ENCODE measurements at places on chromosomes 16 and 17. TPM values are rescaled to one million over a fixed set of nuclear protein-coding genes. Genes with fewer than 3 reads are reported as not detected.

PTGES3L gene
- total RNA-seq, result not detected

KRTAP3-2 gene
- total RNA-seq, result not detected

TMEM238L gene
- total RNA-seq, result not detected

TMEM100 gene
- total RNA-seq, result not detected

IGFALS gene
- 0.55 TPM for total RNA-seq

- DNase-seq, result no peak
- H3K4me3 ChIP-seq, result no peak overlapping the region
- no peaks in the 10 kb centered on the region for H3K27me3 ChIP-seq
- peaks cover 16% of the 10 kb centered on the region for H3K4me1 ChIP-seq
Measured at GRCh38 chr17:47712330-47713023, 18.5 kb downstream of the TBKBP1 start.

GRCh38 chr16:3115003-3115402, 2.6 kb downstream of the ZNF205 start:
- H3K27me3 ChIP-seq, result peaks cover 20% of the 10 kb centered on the region
- H3K27ac ChIP-seq, result no peak overlapping the region
- no peak overlapping the region for H3K4me3 ChIP-seq
- H3K36me3 ChIP-seq, result no peaks in the 10 kb centered on the region

GRCh38 chr16:67969254-67970039, 1.0 kb upstream of the SLC12A4 start:
- no peaks in the 10 kb centered on the region for H3K27me3 ChIP-seq
- H3K4me3 ChIP-seq, result peak overlapping the region; percentile 98
- DNase-seq, result no peak
- H3K36me3 ChIP-seq, result no peaks in the 10 kb centered on the region
- peak overlapping the region; percentile 81 for H3K27ac ChIP-seq
- peaks cover 17% of the 10 kb centered on the region for H3K4me1 ChIP-seq

DNA sequence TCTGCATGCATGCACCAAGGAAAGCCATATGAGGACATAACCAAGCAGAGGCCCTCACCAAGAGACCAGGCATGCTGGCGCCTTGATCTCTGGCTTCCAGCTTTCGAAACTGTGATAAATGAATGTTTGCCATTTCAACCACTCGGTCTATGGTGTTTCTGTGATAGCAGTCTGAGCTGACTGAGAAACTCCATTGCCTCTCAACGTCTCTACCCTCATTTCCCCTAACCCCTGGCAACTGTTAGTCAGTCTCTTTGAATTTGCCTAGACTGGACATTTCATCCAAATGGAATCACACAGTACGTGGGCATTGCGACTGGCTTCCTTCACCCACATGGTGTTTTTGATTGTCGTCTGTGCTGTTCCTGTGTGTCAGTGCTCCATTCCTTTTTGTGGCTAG, 88.0 kb upstream of the MPHOSPH6 start:
- DNase-seq, result no peak
- H3K36me3 ChIP-seq, result no peaks in the 10 kb centered on the region
- no peaks in the 10 kb centered on the region for H3K4me1 ChIP-seq
- peaks cover 31% of the 10 kb centered on the region for H3K27me3 ChIP-seq

GRCh38 chr17:44915862-44916780, 821 bp upstream of the GFAP start:
- H3K36me3 ChIP-seq, result peaks cover 4% of the 10 kb centered on the region
- H3K27me3 ChIP-seq, result peaks cover 48% of the 10 kb centered on the region
- H3K27ac ChIP-seq, result no peak overlapping the region
- H3K4me3 ChIP-seq, result no peak overlapping the region
- peaks cover 6% of the 10 kb centered on the region for H3K4me1 ChIP-seq

- no peak overlapping the region for H3K4me3 ChIP-seq
- no peak overlapping the region for H3K27ac ChIP-seq
- peaks cover 11% of the 10 kb centered on the region for H3K4me1 ChIP-seq
- H3K36me3 ChIP-seq, result no peaks in the 10 kb centered on the region
- DNase-seq, result no peak
- H3K27me3 ChIP-seq, result no peaks in the 10 kb centered on the region
Measured at GRCh38 chr17:4492721-4493561, 5.7 kb upstream of the SPNS2 start.

DNA sequence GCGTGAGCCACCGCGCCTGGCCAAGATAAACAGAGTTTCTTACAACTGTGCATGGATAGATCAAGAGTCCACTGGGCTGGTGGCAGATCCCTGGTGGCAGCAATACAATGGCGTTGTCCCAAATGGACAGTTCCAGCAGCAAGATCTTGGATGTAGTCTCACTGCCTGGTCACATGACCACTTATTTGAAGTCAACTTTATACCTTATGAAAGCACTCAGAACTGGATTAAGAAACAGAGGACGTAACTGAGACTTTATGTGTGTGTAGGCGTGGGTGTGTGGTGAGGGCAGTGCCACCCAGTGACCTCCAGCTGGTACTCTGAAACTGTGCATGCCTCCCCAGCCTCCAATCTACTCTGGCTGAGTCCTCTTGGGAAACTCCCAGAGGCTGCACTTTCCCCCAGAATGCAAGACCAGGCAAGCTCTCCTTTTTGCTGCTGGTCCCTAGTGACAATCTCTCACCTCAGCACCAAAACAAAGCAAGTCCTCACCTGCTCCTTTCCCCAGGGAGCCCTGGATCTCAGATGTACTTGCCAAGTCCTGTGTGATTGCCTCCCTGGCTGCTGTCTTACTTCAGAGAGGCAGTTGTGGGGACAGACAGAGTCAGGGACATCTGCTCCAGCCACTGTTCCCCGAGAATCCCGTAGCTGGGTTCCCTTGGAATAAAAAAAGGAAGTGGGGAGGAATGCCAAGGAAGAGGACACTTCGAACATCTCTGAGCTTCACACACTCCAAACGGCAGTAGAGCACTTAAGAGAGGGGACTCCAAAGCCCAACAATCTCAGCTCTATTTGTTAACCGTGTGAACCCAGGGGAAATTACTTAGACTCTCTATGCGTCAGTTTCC, 11.7 kb upstream of the ST6GALNAC2 start:
- no peak overlapping the region for H3K27ac ChIP-seq
- peaks cover 20% of the 10 kb centered on the region for H3K4me1 ChIP-seq
- DNase-seq, result no peak
- peaks cover 50% of the 10 kb centered on the region for H3K27me3 ChIP-seq
- H3K36me3 ChIP-seq, result peaks cover 6% of the 10 kb centered on the region
- no peak overlapping the region for H3K4me3 ChIP-seq

- DNase-seq, result peak; percentile 4
- peaks cover 23% of the 10 kb centered on the region for H3K4me1 ChIP-seq
- H3K27ac ChIP-seq, result peak overlapping the region; percentile 60
- H3K27me3 ChIP-seq, result peaks cover 50% of the 10 kb centered on the region
- H3K4me3 ChIP-seq, result no peak overlapping the region
Measured at GRCh38 chr17:83124871-83125514, 45.6 kb downstream of the METRNL start.

DNA sequence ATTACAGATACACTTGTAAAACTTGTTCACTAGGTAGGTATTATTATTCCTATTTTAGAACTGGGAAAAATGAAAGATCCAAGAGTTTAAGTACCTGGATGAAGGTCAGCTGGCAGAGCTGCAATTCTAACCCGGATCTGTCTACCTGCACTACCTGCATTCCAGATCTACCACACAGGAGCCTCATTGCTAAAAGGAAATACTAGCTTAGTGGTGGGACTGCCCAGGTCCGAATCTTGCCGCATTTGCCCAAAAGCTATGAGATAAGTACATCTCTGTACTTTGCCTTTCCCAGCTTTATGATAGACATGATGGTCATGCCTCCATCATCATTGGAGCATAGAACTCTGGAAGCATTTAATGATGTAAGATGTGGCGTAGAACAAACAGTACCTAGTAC, 36.8 kb upstream of the TEKT3 start:
- H3K4me3 ChIP-seq, result no peak overlapping the region
- H3K27me3 ChIP-seq, result peaks cover 54% of the 10 kb centered on the region
- no peaks in the 10 kb centered on the region for H3K36me3 ChIP-seq
- no peak for DNase-seq
- H3K4me1 ChIP-seq, result no peaks in the 10 kb centered on the region

Data from T-helper 17 cell (primary cell).